ENCODE measurements at places on chromosomes 5 and 9.

GRCh38 chr9:137740312-137740711 is 121.5 kb downstream of the EHMT1 start:
- no peak for DNase-seq

DNA sequence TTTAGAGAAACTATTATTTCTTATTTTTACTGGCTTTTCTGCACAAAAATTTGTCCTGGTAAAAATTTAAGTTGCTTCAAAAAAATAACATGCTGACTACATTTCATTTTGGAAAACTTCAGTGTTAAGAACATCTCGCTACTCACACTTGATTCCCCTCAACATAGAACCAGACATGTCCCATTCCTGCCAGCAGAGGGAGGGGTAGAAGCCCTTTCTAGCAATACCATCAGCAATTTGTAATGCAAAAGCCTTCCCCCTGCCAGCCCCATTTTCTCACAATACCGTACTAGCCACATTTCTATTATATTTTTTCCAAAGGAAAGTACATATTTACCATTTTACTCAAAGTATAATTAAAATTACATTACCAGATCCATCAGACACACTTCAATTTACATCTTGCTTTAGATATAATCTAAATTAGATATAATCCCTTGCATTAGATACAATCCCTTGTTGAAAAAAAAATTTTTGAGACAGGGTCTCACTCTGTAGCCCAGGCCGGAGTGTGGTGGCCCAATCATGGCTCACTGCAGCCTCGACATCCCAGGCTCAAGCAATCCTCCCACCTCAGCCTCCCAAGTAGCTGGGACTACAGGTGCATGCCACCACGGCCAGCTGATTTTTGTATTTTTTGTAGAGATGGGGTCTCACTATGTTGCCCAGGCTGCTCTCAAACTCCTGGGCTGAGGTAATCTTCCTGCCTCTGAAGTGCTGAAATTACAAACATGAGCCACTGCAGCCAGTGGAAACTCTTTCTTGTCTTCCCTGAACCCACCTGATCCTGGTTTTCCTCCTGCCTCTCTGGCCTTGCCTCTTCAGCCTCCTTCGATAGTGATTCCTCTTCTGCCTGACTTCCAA is 39.6 kb upstream of the IDNK start:
- DNase-seq = no peak

DNA sequence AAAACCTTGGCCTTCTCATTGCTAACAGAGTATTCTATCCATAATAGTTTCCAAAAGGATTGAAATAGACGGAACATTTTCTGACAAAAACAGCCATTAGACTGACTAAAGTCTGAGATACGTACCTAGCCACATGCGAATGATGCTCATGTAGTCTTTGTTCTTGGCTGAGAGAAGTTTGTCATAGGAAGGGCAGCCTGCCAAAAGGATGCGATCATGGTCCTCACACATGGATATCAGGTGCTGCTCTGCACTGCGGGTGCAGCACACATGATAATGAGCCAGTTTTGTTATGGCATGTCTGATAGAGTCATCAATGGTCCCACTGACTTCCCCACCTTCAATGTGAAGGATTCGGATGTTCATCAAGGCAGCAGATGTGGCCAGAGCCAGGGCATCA is 12.3 kb downstream of the GNE start:
- no peak for DNase-seq

DNA sequence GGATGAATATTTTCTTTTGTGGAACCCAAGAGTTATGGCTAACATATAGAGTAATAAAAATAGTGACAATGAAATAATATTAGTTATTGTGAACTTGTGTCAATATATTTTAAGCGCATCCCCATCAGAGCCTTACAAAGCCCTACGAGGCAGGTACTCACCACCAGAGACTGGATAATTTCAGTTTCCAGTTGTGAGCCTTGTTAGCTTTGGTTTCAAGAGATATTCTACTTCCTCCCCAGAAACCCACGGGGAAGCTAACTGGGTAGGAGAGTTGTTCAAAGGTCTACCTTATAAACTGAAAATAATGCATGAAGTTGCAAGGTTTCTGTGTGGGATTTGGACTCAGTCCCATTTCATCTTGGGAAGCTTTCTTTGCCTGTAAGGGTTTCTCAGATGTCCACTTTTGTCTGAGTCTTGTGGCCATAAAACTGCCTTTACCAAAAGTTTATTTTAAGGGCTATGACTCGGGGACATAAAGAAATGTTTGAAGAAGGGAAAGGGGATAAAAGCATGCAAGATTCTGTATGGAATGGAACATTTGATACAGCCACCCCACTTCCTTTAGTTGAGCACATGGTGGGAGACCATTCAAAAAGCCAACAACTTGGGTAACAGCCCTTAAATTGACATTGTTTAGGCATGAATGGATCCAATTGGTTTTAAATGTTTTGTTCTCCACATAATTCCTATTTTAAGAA is 57.4 kb upstream of the ANKRD55 start:
- DNase-seq = no peak

- DNase-seq = no peak
These were observed 226.8 kb downstream of the GRIA1 start for GRCh38 chr5:153717287-153717686.

GRCh38 chr5:125408448-125409233 is 662.2 kb upstream of the ZNF608 start:
- DNase-seq = no peak

DNA sequence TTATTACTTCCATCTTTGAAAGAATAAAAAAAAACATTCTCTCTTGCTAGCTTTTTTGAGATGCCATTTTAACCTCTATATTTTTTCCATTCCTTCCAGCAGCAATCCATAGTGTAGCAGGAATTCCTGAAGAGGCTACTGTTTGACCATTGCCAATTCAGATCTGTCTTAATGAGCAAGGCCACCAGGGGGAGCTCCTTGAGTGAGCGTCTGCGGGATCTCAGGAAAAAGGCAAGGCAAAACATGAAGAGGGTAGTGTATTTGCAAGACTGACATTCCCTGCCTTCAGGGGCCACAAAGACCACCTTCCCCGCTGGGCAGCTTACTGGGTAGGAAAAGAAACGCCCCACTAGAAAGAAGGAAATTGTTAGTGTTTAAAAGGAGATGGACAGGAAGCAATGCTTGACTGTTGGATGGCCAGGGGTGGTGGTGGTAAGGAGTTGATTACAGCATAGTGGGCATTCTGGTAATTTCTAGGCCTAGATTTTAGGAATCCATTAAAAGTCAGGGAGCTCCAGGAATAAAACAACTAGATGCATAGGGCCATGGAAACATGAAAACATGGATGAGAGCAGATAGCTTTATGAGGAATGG is 206.6 kb upstream of the HAPLN1 start:
- DNase-seq = no peak

GRCh38 chr9:83536332-83536731 is 1.9 kb downstream of the FRMD3 start:
- DNase-seq = no peak

- no peak for DNase-seq
These were observed 284.3 kb downstream of the ARHGAP26 start for GRCh38 chr5:143054480-143054941.

- no peak for DNase-seq
These were observed 80.4 kb downstream of the ALDH7A1 start for GRCh38 chr5:126514558-126515141.

DNA sequence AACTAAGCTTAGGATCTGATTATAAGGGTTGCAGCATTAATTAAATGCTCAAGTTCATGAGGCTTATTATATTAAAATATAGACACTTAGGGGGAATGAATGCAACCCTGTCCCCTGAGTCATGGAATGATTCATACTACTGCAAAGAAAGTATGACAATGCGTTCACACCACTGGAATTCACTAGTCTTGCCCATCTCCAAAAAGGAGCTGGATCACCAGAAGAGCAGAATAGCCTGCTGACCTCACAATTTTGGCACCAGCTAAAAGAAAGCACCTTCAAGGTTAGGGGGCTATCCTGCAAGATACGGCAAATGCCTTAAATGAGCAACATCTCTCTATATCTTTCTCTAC is 32.0 kb upstream of the TMED7 start:
- no peak for DNase-seq

DNA sequence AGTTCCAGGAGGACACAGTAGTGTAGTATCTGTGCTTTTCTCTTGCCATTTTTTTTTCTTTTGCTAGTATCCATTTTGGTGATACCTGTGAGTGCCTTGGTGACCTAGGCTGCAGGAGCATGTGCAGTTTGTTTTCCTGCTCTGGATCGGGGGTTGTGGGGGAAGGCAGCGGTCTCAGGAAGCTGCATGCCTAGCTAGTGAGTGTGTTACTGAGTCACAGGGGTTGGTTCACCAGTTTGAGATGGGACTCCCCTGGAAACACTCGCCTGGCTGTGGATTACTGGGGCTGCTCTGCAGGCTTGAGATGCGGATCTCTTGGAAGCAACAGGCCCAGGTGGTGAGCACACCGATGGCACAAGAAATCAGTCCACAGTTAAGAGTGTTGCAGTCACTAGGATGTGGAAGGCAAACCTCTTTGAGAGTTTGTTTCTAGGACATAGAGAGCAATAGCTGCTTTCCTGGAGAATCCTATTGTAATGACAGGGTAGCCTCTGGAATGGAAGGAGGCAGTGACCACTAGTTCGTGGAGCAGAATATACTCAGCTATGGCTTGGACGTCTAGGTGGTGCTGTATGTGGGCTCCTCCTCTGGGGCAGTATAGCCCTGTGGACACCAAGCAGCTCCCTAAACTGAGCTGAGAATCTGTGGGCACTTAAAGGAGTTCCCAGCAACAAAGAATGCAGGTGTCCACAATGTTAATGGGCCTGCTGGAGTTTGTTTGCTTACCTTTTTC is 20.0 kb upstream of the SPATA31E1 start:
- no peak for DNase-seq

GRCh38 chr5:168254013-168254693 is 37.3 kb upstream of the WWC1 start:
- no peak for DNase-seq

DNA sequence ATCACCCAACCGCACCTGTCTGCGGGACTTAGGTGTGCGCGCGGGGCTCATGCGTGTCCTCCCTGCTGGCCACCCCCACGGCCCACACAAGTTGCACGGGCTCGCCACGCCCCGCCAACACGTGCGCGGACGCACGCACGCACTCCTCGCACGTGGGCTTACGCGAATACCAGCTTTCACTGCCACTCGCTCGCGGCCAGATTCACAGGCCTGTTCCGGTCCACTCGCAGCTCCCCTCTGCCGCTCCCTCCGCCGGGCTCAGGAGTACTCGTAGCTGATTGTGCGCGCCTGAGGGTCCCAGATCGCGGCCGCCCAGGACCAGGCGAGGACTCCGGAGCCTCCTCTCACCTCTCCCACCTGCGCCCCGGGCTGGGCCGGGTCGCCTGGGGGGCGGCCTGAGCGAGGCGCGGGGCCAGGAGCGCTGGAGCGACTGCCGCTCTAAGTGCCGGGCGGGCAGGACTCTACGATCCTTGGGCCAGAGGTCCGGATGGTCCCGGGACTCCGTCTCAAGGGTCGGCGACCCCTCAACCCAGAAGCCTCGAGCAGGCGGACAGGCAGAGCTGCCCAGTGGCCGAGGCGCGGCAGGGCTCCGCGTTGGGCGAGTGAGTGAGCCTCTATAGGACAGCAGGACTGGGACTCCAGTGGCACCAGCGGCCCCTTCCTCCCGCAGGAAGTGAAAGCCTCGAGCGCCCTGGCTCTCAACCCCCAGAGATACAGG is 3.4 kb downstream of the PCDHGC5 start:
- DNase-seq = no peak

GRCh38 chr5:52638732-52639131 is 149.0 kb upstream of the ITGA1 start:
- DNase-seq = no peak

GRCh38 chr5:178113141-178113787 is at the start of gene N4BP3:
Gene N4BP3 (plus strand): TSS chr5:178113532. CDS start chr5:178119584, 6,052 bp downstream.
- peak; percentile 63 for DNase-seq

GRCh38 chr9:19281801-19282200 is 51.3 kb downstream of the DENND4C start:
- no peak for DNase-seq

DNA sequence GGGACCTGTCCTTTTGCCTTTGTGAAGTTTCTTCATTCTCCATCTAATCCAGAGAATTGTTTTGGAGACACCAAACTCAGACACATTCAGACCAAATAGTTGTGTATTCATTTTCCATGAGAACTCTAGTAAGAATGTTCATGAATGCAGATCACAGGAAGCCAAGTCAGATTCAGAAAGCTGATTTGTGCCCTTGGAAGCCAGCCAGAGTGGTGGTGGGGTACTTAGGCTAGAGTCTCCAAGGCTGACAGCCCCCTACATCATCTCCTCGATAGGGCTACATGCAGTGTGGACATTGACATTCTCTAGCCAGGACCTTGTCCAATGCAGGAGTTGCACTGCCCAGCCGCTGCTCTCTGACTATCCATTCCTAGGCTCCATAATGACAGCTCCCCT is 137.6 kb downstream of the UGCG start:
- no peak for DNase-seq

DNA sequence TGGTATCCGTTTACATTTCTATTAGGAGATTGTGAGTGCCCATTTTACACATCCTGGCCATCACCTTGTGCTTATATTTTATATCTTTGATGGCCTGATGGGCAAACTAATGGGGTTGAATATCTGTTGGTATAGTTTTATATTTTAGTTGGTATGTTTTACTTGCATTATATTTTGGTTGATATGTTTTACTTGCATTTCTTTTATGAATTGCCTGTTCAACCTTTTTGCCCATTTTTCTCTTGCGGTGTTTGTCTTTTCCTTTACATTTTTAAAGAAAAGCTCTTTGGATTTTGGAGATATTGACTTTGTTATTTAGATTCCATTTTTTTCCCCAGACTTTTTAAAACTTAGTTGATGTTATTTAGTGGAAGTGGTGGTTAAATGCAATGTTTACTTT is 14.6 kb downstream of the ZNF618 start:
- no peak for DNase-seq

DNA sequence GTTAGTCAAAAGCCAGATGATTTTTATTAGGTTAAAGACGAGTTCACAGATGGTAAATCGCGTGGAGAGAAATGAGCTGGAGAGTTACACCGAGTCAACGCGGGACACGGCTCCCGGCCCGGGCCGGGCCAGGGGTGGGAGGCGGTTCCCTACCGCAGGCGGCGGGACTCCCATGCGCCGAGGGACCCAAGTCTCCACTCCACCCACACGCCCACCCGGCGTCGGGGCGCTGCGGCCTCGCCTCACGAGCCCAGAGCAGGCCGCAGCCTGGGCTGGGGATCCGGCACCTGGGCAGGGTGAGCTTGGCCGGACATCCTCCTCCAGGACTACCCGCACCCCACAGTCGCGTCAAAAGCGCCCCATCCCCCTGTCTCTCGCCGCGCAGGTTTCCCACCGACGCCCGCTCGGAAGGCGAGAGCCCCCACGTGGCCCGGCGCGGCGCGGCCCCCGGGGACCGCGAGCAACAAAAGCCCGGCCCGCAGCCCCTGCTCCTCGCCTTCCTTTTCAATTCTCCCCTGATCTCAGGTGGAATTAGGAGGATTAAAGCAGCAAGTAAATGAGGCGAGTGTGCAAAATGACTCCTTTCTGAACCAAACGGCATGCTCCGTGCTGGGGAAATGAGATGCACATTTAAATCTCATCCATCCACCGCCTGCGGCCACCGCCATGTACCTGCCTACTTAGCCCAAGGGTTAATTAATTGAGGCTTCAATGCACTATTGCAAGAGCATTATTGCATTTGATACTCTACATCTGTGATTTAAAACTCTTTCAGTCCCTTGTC is 196.5 kb upstream of the TBCA start:
- no peak for DNase-seq

- no peak for DNase-seq
These were observed 252.7 kb upstream of the GRIA1 start for GRCh38 chr5:153237671-153238332.
